Stimulated activated CD8-positive, alpha-beta memory T cell treated with anti-CD3 and anti-CD28 coated beads, Interleukin-15, amount 100 ng/mL, for 1 hour (primary cell): ENCODE measurements at places on chromosomes 16 and 17.

- DNase-seq = no peak
Measured at GRCh38 chr17:5892921-5893675, 177.1 kb upstream of the WSCD1 start.

GRCh38 chr17:8696426-8696825 lies 48.2 kb downstream of the CCDC42 start:
- DNase-seq = no peak

DNA sequence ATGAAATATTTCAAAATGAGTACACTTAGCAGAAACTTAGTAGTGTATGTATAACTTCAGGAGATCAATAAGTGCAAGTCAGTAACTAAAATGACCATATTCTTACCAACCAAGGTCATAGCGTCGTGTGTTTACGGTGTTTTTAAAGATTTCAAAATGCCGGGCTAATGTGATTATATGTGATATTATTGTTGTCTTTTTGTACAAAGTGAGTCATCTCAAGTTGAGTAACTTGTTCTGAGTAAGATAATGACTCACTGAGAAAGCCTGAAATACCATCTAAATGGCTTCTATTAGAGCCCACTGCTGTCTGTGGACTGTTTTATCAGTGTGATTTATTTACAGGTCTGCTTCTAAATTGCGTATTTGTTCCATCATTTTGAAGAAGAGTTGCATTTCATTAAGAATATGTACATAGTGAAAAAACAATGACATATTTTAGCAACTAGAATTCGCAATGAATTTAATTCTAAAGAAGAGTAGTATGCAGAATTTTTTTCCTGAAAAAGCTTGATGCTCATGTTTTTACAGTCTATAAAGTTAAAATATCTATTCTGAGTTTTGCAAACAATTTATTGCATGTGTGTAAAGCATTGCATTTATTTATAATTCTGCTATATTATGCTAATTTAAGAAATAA lies 12.7 kb downstream of the KRT12 start:
- no peak for DNase-seq

DNA sequence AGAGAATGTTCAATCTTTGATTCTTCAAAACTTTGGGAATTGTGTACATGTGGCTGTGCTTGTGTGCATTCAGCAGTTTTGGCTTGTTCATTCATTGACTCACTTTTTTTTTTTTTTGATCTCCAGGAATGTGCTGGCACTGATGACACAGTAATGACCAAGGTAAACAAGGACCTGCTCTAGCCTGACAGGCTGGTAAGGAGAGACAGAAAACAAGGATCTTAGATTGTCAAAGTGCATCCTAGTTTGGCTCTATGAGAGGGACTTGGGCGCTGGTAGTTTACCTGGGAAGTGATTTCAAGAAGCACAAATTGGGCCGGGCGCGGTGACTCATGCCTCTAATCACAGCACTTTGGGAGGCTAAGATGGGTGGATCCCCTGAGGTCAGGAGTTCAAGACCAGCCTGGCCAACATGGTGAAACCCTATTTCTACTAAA lies 233.1 kb upstream of the WSCD1 start:
- no peak for DNase-seq

- DNase-seq = no peak
Measured at GRCh38 chr17:37691807-37692206, 48.6 kb upstream of the DDX52 start.

DNA sequence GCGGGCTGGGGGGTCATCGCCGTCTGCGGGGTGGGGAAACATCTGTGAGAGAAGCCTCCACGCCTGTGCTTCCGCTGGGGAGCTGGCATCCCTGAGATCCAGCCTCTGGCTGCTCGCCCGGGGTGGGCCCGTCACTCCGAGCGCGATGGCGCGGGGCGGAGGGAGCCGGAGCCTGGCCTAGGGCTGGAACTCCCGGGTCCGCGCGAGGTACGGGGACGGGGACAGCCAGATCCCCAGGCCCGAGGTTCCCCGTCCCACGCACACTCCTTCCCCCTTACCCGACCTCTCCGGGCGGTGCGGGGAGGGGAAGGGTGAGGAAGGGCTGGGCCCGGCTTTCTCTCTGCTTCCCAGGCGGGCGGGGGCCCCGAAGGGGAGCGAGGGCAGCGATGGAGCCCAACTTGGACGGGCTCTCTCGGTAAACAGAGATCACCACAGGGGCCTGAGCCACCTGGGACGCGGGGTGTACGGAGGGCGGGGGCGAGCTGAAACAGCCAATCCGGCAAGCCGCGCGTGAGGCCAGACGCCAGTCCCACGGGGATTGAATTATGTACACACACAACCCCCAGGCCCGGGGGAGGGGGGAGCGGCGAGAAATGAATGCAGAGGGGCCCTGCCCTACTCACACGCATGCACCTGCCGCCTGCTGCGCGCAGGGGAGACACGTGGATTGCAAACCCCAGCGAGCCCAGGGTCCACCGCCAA lies at the start of gene SLC16A11:
SLC16A11 (minus strand) TSS at position 596 of the 702 bp plus-strand sequence; CDS start at position 17, 579 bp downstream.
- DNase-seq = no peak

DNA sequence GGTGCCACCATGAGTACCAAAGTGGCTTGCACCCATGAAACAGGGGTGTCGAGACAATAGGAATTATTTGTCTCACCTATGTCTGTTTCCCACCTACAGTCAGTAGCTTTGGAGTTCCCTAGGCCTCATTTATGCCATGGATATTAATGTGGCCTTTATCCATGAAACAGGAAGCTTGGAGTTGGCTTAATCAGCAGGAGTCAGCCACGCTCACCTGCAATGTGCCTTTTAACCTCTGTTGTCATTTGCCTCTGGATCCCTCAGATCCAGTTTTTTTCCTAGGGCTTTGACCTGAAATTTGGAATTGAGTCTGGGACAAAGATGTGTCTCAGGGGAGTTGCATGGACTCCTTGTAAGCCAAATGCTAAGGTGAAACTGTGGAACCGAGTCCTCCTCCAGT lies 44.4 kb downstream of the TAOK1 start:
- DNase-seq = no peak
